ENCODE measurements at places on chromosomes 12 and 14. TPM values are rescaled to one million over a fixed set of nuclear protein-coding genes. Genes with fewer than 3 reads are reported as not detected.
A peak's percentile ranks its signal among the peaks of the same experiment; 100 is the strongest.

DNA sequence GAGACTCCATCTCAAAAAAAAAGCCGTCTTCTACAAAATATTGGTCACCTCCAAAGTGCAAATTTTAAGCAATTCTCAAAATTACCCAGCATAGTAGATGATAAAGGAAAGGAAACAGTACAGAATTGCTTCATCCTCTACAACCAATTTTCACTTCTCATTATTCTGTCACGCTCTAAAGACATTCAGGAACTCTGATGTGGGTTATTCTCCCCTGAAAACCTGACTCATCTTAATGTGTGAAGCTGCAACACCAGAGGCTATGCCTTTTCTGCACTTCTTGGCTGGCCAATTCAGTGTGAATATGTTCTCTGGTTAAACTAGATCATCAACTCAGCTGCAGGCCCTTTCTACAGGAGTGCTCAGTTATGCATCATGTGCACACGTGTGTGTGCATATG, 11.0 kb downstream of the PTGER2 start:
- no peak for DNase-seq

The CCDC184 gene
- total RNA-seq, result not detected

The RASAL1 gene
- not detected for total RNA-seq

The CLEC14A gene
- 90.1 TPM for total RNA-seq

GRCh38 chr14:34254571-34254970, 207.5 kb downstream of the SPTSSA start:
- no peak for DNase-seq

GRCh38 chr12:62482769-62483168, 16.1 kb downstream of the MON2 start:
- DNase-seq, result no peak

DNA sequence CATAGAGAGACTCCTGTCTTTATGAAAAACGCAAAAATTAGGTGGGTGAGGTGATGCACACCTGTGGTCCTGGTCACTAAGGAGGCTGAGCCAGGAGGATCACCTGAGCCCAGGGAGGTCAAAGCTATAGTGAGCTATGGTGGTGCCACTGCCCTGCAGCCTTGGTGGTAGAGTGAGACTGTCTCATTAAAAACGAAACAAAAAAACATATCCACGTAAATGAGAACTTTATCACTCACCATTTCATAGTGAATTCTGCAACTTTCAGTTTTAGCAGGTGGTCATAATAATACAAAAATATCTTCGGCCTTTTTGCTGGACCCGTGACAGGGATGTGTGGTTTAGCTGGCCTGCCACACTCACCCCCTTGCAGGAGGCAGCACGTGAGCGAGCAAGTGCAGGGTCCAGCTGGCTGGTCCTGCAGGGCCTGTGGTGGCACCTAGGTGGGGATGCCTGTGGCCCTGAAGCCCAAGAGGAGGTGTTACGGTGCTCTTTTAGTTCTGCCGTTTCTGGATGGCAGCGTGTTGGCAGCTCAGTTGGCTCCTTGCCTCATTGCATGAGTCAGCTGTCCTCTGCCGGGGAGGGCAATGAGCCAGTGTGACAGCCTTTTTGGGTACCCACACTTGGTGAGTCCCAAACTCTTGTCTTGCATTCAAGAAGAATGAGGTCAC, 1330.7 kb upstream of the TMEM132C start:
- peak; percentile 1 for DNase-seq

The NFATC4 gene
- 0.87 TPM for total RNA-seq

The MYF6 gene
- not detected for total RNA-seq

GRCh38 chr14:24699052-24699451, 65.1 kb upstream of the GZMB start:
- no peak for DNase-seq

- no peak for DNase-seq
Measured at GRCh38 chr12:122406701-122407164, 15.7 kb downstream of the CLIP1 start.
